Activated T-helper 1 cell treated with anti-CD3 and anti-CD28 coated beads, Interleukin-12 subunit alpha, Interleukin-12 subunit beta, Interleukin-2, Interleukin-4 antibody, amounts not matched to agents 30 ng/mL and 10 ng/mL and 1 ng/mL, durations not matched to agents 14 hours and 24 hours and 36 hours (primary cell): ENCODE measurements at places on chromosomes 11 and 22. TPM values are rescaled to one million over a fixed set of nuclear protein-coding genes. Genes with fewer than 3 reads are reported as not detected.

Gene CXCR5
- total RNA-seq: 5.1 and 5.5 TPM in 2 replicates

- H3K27me3 ChIP-seq: no peaks in the 10 kb centered on the region
- H3K4me3 ChIP-seq: no peak overlapping the region
- H3K36me3 ChIP-seq: peaks cover 29% of the 10 kb centered on the region
- H3K27ac ChIP-seq: no peak overlapping the region
Observed at GRCh38 chr22:41674846-41675340, 13.8 kb downstream of the SNU13 start.

GRCh38 chr11:14974515-14975251, 2.5 kb upstream of the CALCA start:
- H3K27me3 ChIP-seq: peaks cover 81% of the 10 kb centered on the region
- H3K4me3 ChIP-seq: peak overlapping the region; percentile 53
- H3K4me1 ChIP-seq: peaks cover 33% of the 10 kb centered on the region
- peak; percentile 41 for DNase-seq
- no peak overlapping the region for H3K27ac ChIP-seq

- no peak overlapping the region for H3K4me3 ChIP-seq
- no peaks in the 10 kb centered on the region for H3K36me3 ChIP-seq
- no peak for DNase-seq
- H3K4me1 ChIP-seq: no peaks in the 10 kb centered on the region
- no peak overlapping the region for H3K27ac ChIP-seq
Observed at GRCh38 chr11:117483372-117483771, 155.7 kb downstream of the CEP164 start.

Gene IGF2
- total RNA-seq: 1.2 and 1.5 TPM in 2 replicates

Gene ILK
- total RNA-seq: 90.1 and 97.5 TPM in 2 replicates

DNA sequence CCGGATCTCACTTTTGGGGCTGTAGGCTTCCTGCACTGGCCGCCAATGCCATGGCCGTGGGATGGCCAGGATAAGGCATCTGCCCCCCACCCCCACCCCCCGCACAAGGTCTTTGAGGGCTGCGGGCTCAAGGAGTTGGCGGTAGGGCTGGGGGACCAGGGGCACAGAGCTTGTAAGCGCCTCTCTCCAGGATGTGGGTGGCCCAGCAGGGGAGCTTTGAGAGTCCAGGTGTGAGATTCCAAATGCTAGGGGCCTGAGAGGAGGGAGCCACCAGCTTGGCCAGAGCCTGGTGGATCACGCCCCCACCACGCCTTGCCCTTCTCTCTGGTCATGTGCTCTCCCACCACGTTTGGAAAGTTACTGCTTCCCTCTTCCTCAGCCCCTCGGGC, 5.0 kb downstream of the CD81 start:
- no peak for DNase-seq
- no peak overlapping the region for H3K4me3 ChIP-seq
- H3K27ac ChIP-seq: no peak overlapping the region
- H3K4me1 ChIP-seq: peaks cover 27% of the 10 kb centered on the region
- no peaks in the 10 kb centered on the region for H3K27me3 ChIP-seq

DNA sequence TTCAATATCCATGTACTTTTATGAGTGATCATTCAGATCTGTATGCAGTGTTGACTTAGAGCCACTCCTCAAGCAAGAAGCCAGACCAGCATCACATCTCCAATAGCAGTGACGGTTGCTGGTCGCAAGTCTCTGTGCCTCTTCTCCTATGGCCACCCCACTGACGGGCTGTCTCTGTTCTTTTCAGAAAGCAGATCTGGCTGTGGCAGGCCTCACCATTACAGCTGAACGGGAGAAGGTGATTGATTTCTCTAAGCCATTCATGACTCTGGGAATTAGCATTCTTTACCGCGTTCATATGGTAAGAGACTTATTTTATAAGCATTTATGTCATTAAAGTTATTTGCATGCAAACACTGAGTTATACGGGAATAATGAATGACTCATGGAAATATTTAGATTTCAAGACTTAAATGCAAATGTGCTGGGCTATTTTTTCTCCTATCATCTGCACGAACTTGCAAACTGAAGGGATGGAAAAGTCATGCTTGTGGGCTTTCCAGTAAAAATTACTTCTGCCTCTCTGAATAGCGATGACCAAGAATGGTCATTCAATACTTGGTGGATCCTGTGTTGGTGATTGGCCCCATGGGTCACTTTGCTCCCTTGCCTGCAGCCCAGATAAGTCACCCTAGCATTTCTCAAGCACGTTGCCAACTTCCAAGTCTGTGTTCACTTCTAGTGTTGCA, 83.6 kb upstream of the TBCEL start:
- no peak overlapping the region for H3K27ac ChIP-seq
- H3K36me3 ChIP-seq: peaks cover 2% of the 10 kb centered on the region
- H3K4me3 ChIP-seq: no peak overlapping the region
- no peak for DNase-seq
- H3K27me3 ChIP-seq: no peaks in the 10 kb centered on the region

Gene TPBGL
- 0.34 and 0.47 TPM in 2 replicates for total RNA-seq

- no peaks in the 10 kb centered on the region for H3K4me1 ChIP-seq
- H3K27me3 ChIP-seq: peaks cover 6% of the 10 kb centered on the region
- no peak overlapping the region for H3K27ac ChIP-seq
- no peak for DNase-seq
Observed at GRCh38 chr22:43707648-43708047, 104.5 kb downstream of the EFCAB6 start.

- no peak overlapping the region for H3K4me3 ChIP-seq
- no peaks in the 10 kb centered on the region for H3K36me3 ChIP-seq
- no peaks in the 10 kb centered on the region for H3K4me1 ChIP-seq
- DNase-seq: no peak
- H3K27ac ChIP-seq: no peak overlapping the region
- H3K27me3 ChIP-seq: no peaks in the 10 kb centered on the region
Observed at GRCh38 chr11:64044730-64045393, 9.1 kb downstream of the FLRT1 start.

DNA sequence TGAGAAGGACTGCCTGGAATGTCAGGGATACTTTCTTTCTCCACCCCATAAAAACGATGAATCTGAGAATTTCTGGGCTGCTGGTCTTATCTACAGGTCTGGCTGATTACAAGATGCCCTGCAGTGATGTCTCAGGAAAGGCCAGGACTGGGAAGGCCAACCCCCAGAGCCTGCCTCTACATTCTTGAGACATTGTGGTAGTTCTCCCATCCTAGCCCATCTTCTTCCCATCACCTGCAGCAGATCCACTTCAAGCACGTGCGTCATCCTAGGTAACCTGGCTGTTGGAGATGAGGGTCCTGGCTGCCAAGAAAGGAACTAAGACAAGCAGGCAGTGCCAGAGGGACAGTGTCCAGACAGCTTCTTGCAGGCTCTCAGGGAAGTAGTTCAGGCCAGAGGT, 44.1 kb upstream of the E2F8 start:
- no peaks in the 10 kb centered on the region for H3K4me1 ChIP-seq
- H3K4me3 ChIP-seq: no peak overlapping the region
- peaks cover 5% of the 10 kb centered on the region for H3K27me3 ChIP-seq
- H3K27ac ChIP-seq: no peak overlapping the region
- no peaks in the 10 kb centered on the region for H3K36me3 ChIP-seq
- DNase-seq: no peak

- no peaks in the 10 kb centered on the region for H3K4me1 ChIP-seq
- no peaks in the 10 kb centered on the region for H3K36me3 ChIP-seq
- no peak overlapping the region for H3K4me3 ChIP-seq
- no peaks in the 10 kb centered on the region for H3K27me3 ChIP-seq
- DNase-seq: no peak
Observed at GRCh38 chr11:101880222-101880621, 34.6 kb upstream of the CEP126 start.

Gene OR10A2
- not detected in 2 replicates for total RNA-seq

DNA sequence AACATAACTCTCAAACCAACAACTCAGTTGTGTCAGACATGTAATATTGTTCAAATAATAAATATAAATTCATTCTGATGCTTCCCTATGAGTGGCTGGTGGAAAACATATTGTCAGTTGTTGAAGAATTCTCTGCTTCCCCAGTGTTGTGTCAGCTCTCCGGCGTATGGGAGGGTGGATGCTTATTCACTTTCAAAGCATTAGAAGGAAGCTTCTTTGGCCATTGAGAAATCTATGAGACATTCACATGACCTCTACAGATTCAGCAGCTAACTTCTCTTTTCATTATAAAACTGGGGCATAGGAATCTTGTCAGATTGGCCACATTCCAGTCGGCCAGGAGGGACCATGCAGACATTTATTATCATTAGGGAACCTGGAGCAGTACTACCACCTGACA, 2.9 kb downstream of the OR51V1 start:
- H3K27me3 ChIP-seq: no peaks in the 10 kb centered on the region
- no peak overlapping the region for H3K27ac ChIP-seq
- H3K4me1 ChIP-seq: no peaks in the 10 kb centered on the region
- no peak for DNase-seq

Gene SLC5A1
- not detected in 2 replicates for total RNA-seq
